ENCODE measurements at places on chromosomes 11 and 22.

- no peak for DNase-seq
Observed at GRCh38 chr22:38249803-38250642, 22.8 kb downstream of the TMEM184B start.

GRCh38 chr22:17767233-17768065 is 6.8 kb downstream of the BID start:
- DNase-seq, result no peak

- DNase-seq, result no peak
Observed at GRCh38 chr11:4482445-4482844, at the start of gene OR52K1. Gene OR52K1 (plus strand): TSS chr11:4482646. CDS start chr11:4488901, 6,255 bp downstream.

DNA sequence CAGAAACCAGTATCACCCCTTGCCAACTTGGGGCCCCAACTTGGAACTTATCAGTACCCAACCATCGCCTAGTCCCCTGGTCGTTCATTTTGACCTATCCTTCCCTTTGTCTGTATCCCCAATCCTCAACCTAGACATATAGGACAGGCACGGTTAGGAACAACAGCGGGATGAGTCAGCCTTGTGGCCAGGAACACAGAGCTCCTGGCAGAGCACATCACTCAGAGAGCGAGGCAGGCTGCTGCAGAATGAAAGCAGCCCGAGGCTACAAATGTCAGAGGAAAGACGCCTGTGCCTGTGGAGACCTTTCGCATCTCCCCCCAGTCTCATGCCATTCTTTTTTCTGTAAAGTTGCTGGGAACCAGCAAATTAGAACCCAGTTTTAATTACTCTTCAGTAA is 14.6 kb downstream of the DKK3 start:
- no peak for DNase-seq

- no peak for DNase-seq
Observed at GRCh38 chr22:49973018-49973961, 12.7 kb downstream of the PIM3 start.

GRCh38 chr22:33829546-33830280 is 90.6 kb downstream of the LARGE1 start:
- no peak for DNase-seq

DNA sequence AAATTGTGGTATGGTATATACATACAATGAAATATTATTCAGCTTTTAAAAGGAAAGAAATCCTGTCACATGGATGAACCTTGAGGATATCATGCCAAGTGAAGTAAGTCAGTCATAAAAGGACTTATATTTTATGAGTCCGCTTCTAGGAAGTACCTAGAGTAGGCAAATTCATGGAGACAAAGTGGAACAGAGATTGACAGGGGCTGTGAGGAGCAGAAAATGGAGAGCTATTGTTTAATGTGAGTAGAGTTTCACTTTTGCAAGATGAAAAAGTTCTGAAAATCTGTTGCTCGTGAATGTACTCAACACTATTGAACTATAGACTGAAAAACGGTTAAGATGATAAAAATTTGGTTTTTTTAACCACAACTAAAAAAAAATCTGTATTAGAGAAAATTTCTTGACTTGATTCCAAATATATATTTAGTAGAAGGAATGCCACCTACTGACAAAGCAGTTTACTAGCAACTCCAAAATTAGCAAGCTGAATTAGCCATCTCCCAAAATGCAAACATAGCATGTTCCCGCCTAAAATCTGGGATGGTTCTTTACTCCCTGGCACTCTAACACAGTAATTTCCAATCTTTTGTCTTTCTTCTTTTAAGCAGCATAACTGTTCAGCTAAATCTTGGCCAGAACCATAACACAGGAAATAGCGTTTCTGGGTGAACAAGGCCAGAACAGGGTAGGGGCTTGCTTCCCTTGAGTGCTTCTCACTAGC is 1.5 kb downstream of the UFD1 start:
- no peak for DNase-seq

DNA sequence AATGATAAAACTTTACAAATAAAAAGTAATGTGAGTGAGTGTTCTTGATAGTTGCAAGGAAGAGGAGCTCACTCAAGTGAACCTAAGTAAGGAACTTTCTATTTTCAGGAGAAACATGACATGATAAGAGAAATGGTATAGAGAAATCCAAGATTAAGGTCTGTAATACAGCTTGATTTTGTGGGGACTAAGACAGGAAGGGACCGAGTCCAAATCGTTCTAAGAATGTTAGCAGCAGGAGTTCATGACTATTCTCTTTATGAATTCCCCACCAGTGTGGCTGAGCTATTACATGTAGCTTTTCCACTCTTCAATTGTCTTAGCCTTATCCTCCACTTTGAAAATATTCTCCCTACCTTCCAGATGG is 698.6 kb upstream of the ARHGAP42 start:
- no peak for DNase-seq

- DNase-seq, result no peak
Observed at GRCh38 chr11:100575860-100576717, 111.0 kb upstream of the ARHGAP42 start.

- no peak for DNase-seq
Observed at GRCh38 chr11:126510621-126511370, 155.3 kb downstream of the ST3GAL4 start.

- no peak for DNase-seq
Observed at GRCh38 chr11:19055016-19055415, 5.5 kb downstream of the MRGPRX2 start.

- no peak for DNase-seq
Observed at GRCh38 chr11:25924586-25924985, 407.3 kb upstream of the ANO3 start.

GRCh38 chr11:1461826-1462697 is 24.5 kb downstream of the MOB2 start:
- no peak for DNase-seq

DNA sequence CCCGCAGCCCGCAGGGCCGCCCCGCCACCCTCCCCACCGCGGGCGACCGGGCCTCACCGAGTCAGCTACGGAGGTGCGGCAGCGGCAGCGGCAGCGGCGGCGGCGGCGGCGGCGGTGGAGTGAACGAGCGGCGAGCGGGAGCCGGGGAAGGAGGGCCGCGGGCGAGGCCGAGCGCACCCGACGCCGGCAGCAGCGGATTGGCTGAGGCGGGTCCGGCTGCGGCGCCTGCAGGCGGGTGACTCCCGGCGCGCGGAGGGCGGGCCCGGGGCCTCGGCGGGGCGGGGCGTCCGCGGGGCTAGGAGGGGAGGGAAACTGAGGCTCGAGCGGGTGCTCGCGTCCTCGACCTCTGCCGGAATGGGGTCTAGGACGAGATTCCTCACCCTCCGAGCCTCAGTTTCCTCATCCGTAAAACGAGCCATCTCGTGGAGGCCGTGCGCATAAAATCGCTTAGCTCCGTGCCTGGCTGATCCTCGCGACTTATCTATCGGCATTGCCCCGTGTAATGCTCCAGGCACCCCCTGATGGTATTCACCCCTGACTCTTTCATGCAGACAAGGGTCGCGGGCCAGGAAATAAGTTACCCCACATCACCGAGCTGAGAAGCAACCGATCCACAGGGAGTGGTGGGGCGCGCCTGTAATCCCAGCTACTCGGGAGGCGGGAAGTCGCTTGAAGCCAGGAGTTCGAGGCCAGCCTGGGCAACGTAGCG is at the start of gene CPT1A:
Gene CPT1A, minus strand, starts transcription at position 199 of the 709 bp plus-strand sequence. CDS start 26,442 bp downstream, outside the sequence.
- no peak for DNase-seq

DNA sequence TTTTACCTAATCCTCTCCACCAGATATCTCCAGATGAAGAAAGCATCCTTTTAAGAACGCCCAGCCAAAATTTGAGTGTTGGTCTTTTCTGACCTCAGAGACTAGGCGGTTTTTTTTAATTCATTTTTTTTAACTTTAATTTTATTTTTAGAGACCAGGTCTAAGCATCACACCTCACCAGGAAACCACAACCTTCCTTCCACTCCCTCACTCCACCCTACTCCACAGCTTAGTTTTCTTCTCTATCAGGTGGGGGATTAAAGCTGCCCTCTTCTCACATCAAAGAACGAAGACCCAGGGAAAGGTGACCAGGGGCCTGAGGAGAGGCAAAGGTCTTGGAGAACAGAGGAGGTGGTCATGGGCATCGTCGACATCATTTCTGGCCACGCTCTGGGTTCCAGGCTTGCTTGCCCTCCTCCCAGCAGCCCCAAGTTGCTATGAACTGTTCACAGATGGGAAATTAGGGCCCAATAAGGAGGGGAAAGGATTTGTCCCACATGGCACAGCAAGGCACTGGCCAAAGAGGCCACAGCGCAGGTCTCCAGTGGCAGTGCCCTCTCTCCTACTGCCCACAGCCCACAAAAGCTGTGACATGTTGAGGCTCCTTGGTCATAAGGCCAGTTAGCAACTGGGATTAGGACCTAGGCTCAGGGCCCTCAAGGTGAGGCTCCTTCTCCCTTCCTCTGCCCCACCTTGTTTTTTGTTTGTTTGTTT is 1.4 kb upstream of the PEX16 start:
- no peak for DNase-seq

DNA sequence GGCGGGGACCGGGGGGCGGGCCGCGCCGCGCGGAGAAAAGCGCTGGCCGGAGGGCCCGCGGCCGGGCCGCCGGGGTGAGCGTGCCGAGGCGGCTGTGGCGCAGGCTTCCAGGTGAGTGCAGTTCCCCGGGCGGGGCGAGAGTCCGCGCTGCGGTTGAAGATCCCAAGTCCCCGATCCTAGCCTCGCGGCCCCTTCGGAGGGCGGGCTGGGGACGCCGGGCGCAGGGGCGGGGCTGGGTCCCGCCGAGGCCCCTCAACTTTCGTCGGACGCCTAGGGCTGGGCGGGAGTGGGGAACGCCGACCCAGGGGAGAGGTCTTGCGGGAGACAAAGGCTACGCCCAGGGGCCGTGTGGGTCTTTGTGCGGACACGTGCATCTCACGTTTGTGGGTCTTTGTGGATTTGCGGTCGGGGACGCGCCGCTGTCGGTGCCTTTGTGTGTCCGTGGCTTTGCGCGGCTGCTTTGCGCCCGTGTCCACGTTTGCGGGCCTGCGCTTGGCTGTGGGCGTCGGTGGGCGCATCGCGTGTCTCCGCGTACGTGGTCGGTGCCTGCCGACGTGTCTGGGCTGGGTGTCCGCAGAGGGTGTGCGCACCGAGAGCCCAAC is at the start of gene TSKU:
Gene TSKU, plus strand, starts transcription at position 63 of the 602 bp plus-strand sequence. CDS start 12,261 bp downstream, outside the sequence.
- no peak for DNase-seq

DNA sequence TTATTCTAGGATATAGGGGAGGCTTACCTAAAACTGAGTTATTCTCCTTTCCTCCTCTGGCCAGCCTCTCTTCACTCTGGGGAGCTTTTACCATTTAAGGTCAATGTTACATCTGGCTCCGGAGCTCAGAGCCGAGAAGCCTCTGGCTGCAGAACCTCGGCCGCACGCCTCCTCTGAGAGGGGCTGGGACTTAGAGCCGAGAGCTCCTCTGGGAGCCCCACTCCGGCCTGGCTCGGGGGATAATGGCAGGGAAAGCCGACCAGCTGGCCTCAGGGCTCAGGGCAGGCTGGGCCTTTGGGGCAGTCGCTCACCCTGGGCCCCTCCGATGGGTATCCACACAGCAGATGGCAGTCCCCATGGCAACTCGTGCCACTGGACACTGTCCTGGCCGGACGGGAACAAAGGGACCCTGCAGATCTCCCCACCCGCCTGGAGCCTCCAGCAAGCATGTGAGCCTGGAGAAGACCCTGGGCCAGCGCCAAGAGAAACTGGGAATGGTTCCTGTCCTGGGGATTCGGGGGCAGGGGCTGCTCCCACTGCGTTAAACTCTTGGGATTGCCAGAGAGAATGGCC is at the start of gene IRAG1:
Gene IRAG1, minus strand, starts transcription at position 247 of the 573 bp plus-strand sequence. Its CDS starts 153 bp downstream, at position 94.
- DNase-seq, result no peak

- no peak for DNase-seq
Observed at GRCh38 chr11:3950996-3951660, 95.7 kb downstream of the STIM1 start.

GRCh38 chr22:24827296-24827695 is 21.3 kb downstream of the SGSM1 start:
- no peak for DNase-seq

GRCh38 chr11:132448334-132448995 is 1078.0 kb downstream of the NTM start:
- no peak for DNase-seq

DNA sequence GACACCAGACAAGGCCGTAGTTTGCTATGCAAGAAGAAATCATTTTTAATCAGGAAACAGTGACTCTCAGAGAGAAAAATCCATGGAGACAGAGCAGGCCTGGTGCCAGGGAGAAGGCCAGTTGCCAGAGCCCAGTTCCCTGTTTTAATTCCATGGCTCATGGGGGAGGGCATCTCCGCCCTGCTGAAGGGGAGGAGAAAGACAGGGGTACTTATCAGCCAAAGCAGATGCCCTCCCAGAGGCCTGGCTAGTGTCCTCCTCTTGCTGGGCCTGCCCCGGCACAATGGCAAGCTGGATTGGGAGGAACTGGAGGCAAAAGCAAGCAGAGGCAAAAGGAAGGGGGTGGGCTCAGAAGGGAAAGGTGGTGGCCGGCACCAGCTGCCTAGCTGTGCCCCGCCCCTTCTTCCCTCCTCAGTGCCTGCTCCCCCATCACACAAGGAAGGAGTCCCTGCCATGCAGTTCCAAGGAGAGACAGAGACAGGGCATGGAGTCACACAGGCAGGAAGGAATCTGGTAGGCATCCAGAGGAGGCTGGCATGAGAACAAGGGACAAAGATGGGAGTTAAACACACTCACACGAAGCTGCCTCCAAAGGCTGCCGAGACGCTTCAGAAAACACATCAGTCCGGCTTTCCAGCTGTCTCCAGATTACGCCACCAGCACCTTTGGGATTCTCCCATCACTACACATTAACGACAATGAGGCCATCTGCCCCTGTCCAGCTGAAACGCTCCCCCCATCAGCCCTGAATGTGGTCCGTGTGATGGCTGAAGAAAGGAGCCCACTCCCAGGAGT is 591.8 kb downstream of the BUD13 start:
- no peak for DNase-seq

All from BJ (cell line).